Stimulated activated CD4-positive, alpha-beta T cell treated with anti-CD3 and anti-CD28 coated beads, TNF-alpha, amount 100 ng/mL, for 24 hours (primary cell): ENCODE measurements at places on chromosomes 2 and 18.

- no peak for DNase-seq
These were observed 116.0 kb downstream of the DTNB start for GRCh38 chr2:25557179-25558036.

DNA sequence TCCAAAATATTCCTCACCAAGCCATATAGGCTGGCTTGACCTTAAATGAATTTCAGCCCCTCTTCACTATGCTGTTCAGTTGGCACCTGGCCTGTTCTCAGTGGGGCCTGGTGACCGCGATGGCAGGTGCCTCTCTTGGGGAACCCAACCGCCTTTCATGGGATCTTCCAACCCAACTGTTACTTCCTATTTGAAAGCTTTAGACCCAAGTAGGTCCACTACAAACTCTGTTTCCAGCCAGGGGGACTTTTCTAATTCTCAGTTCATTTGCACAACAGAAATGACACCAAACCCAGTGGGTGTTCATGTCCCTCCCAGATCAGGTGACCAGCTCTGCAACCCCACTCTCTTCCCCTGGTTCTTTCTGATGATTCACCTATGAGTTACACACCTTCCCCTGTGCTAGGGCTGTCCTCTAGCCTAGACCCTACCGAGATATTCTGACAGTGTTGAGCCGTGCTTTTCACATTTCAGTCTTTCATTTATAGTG lies 35.6 kb upstream of the NDUFV2 start:
- DNase-seq, result no peak

DNA sequence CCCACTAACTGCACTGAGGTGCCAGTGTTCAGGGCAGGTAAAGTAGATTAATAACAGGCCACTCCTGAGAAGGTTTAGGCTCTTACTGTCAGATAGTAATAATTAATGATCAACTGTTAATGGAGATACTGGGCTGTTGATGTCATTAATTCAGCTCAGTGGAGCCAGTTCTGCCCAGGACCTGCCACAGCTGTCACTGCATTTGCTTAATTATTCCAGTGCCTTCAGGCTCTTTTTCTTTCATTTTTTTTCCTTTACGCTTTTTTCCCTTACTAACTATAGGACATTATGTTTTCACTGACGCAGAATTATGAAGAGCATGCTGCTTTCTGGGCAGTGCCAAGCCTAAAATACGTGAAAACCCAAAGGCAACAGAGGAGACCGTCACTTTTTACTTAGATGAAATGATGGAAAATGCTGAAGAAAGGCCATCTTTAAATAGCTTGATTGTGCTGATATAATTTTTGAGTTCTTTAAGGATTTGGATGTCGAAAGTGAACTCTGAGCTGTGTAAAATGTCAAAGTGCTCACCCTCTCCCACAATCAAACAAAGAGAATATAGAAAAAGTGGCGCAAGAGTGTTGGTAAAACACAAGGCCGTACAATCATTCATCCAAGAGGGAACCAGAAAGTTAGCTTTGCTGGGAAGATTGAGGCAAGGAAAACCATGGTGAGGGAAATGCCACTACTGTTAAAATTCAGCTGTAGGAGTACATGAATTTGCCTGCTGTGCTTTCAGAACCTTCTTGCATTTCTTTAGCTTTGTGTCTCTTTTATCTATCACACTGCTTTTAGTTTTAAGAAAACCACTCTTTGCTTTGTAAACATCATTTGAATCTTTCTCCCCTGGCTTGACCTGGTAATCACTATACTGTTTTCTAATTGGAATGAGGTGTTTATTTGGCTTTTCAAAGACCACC lies 192.0 kb upstream of the ZEB2 start:
- DNase-seq, result no peak

- no peak for DNase-seq
These were observed 48.6 kb downstream of the SOX11 start for GRCh38 chr2:5740817-5741216.

GRCh38 chr18:44502790-44503189 lies 177.9 kb upstream of the SETBP1 start:
- DNase-seq, result no peak

- DNase-seq, result no peak
These were observed 15.0 kb downstream of the APLF start for GRCh38 chr2:68482296-68482820.

DNA sequence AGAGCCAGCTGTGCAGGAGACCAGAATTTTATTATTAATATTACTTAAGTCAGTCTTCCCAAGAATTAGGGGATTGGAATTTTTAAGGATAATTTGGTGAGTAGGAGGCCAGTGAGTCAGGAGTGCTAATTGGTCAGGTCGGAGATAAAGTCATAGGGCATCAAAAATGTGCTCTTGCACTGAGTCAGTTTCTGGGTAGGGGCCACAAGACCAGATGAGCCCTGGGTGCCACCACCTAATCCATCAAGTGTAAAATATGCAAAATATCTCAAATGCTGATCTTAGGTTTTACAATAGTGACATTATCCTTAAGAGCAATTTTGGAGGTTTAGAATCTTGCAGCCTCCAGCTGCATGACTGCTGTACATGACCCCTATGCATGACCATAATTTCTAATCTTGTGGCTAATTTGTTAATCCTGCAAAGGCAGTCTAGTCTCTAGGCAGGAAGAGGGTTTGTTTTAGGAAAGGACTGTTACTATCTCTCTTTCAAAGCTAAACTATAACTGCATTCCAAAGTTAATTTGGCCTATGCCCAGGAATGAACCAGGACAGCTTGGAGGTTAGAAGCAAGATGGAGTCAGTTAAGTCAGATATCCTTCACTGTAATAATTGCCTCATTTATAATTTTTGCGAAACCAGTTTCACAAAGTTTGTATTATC lies 215.9 kb downstream of the RNF152 start:
- no peak for DNase-seq

DNA sequence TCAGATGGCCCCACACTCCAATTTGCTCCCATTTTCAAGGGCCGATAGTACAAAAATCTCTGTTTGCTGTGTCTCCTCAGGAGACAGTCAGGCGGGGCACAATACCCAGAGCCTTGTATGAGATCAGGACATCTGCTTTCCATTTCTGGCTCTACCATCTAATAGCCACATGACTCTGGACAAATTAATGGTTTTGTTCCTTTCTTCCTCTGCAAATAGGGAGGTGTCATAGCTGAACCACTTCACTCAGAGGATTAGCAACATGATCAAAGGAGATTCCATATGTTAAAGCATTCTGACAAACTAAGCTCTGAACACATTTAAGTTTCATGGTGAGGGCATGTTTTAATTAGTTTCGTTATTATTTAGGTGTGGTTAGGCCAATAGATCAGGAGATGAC lies 602.1 kb upstream of the SYT4 start:
- DNase-seq, result no peak
